Stimulated activated CD4-positive, alpha-beta T cell treated with anti-CD3 and anti-CD28 coated beads, TNF-alpha, amount 100 ng/mL, for 4 hours (primary cell): ENCODE measurements at places on chromosomes 1 and 21.

GRCh38 chr1:221734187-221734586, 7.7 kb downstream of the DUSP10 start:
- DNase-seq = no peak

DNA sequence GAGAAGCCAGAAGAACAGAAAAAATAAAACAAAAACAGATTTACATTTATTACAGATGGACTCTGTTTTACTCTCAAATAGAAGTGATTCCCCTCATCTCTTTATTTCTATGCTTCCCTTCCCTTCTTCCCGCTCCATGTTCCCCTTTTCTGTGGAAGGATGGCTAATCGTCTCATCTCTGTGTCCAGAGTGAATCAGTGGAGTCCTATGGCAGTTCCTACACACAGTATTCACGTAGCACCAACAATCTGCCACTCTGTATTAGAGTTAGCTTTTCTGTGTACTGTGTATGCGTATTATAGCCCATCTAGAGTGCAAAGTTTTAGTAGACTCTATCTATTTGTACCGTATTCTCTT, 6.8 kb upstream of the ERO1B start:
- no peak for DNase-seq

DNA sequence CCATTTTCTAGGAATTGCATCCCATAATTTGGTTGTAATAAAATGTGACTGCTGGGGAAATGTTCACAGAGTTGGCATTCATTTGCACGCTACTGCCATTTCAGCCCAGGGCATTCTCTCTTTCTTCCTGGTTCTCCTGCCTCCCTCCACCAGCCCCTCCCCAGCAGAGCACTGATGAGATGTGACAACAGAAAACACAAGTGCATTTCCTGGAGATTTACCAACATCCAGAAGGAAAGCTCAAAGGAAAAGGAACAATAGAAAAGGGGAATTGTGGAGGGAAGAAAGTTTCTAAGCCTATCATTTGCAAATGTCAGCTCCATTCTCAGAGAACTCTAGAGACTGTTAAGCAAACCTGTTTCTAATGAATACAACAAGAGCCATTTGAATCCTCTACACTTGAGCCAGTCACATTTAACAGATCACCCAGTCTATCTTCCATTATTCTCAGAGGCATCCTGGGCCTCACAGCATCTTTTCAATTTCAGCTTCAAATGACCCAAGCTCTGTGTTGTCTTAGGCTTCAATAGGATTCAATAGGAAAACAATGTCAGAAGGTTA, 395.6 kb upstream of the PBX1 start:
- no peak for DNase-seq

DNA sequence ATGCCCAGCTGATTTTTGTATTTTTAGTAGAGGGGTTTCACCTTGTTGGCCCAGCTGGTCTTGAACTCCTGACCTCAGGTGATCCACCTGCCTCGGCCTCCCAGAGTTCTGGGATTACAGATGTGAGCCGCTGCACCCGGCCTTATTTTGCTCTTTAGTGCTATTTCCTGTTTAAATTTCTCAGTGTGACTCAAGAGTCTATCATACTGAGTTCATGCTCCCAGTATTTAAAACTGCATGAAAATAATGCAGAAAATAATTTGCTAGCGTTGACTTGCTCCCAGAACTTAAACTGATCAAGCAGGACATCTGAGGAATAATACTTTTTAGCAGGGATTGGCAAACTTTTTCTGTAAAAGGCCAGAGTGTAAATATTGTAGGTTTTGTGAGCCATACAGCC, 86.4 kb upstream of the C1orf21 start:
- no peak for DNase-seq

- DNase-seq = no peak
Measured at GRCh38 chr1:17365293-17365692, 6.7 kb upstream of the PADI6 start.

DNA sequence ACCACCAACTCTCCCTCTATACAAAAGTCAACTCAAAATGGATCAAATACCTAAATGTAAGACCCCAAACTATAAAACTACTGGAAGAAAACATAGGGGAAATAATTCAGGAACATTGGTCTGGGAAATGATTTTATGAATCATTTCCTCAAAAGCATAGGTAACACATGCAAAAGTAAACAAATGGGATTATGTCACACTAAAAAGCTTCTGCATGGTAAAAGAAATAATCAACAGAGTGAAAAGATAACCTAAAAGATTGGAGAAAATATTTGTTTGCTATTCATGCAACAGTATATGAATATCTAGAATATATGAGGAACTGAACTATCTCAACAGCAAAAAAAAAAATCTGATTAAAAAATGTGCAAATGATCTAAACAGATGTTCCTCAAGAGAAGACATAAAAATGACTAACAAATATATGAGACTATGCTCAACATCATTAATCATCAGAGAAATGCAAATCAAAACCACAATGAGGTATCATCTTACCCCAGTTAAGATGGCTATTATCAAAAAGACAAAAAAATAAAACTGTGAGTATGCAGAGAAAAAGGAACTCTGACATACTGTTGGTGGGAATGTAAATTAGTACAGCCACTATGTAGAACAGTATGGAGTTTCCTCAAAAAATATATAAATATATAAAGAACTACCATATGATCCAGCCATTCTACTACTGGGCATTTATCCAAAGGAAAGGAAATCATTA, 47.8 kb downstream of the VCAM1 start:
- no peak for DNase-seq

DNA sequence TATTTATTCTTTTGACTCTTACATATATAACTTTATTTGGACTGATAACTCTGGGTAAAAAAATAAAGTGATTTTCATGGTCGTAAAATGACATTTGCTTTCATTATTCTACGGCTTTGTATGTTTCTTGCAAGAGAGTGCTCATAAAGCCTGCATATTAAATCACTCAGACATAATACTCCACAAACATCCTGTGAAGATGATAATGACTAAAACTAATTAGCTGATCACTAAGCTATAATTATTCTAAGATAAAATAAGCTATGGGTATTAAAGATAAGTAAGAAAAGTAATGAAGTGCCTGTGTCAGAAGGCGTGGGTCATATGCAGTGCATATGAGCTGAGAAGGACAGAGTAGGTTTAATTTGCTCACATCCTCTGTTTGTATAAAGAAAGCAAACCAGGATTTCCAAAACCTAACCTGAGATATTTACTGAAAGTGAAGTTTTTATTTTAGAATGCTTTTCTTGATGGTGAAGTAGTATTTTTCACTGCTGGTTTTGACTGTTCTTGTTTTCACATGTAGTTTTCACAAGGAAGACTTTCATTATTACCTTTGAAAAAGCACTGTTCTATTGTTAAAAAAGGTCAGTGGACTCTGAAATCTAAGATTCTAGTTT, 278.8 kb downstream of the AMY1C start:
- no peak for DNase-seq

GRCh38 chr1:51955797-51956527, 34.5 kb downstream of the RAB3B start:
- DNase-seq = no peak

- DNase-seq = no peak
Measured at GRCh38 chr21:34061983-34062382, 11.4 kb upstream of the MRPS6 start.

DNA sequence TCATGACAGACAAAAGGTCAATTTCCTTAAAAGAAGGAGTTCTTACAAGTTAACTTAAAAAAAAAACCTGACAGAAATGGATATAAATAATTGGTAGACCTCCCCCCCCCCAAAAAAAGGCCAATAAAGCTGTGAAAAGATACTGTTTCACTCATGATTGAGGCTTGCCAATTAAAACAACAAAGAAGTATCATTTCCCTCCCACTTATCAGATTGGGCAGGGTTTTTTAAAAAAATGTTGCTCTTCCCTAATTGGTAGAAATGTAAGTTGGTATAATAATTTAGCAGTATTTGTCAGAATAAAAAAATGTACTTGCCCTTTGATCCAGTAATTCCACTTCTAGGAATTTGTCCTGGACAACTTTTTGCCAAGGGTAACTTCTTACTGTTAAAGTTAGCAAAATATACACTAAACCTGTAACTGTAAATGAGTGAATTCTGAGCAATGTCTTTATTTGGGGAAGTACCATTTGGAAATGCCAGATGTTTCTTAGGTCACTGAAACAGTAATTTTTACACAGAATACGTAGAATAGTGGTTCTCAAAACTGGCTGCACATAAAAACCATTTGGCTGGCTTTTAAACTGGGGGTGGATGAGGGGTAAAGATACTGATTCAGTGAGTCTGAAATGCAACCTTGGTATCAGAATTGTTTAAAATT, 17.5 kb downstream of the RNF2 start:
- no peak for DNase-seq

GRCh38 chr1:158692356-158692755, 5.8 kb upstream of the SPTA1 start:
- DNase-seq = no peak

DNA sequence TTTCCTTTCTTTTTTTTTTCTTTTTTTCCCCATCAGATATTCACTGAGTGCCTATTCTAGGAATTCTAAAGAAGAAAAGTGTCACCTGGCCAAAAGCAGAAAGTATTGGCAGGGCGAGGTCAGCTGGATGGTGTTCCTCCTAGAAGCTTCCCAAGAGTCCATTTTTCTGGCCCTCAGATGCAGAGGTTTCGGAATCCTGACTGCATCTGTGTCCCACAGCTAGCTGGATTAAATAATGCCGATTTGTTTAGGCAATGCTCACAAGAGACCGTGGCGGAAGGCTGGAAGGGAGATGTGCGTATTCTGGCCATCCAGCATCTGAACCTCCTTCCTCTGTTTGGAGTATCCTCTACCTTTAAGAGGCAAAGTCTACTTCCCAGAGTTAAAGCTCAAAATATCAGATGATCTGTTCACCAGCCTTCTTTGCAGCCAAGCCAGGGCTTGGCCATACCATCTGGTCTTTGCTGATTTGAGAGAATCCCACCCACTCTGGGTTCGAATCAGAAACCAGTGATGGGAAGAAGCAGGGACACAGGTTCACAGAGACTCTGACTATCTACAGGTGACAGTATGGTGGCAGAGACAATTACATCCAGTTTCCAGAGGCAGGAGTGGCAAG, 5.4 kb upstream of the TENT5C start:
- no peak for DNase-seq

GRCh38 chr1:212518188-212519054, 85.7 kb downstream of the NENF start:
- no peak for DNase-seq

- DNase-seq = no peak
Measured at GRCh38 chr1:22096463-22096862, 44.0 kb downstream of the CDC42 start.

DNA sequence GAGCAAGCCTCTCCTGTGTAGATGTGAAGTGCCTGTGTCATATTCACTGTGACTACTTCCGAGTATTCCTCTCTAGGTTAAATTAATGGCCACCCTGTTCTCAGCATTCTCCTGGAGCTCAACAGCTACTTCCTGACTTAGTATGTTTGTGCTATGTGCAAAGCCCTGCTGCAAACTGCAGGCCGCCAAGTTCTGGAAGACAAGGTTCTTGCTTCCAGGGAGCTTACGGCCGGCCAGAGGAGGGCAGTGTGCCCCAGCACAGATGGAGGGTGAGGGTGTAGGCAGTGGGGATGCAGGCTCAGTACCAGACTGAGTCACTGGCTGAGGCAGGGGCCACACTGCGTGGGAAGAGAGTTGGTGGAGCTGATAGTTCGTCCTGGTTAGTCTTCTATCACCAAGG, 43.2 kb downstream of the ELK4 start:
- no peak for DNase-seq

GRCh38 chr1:158089925-158090637, 90.6 kb upstream of the CD1D start:
- DNase-seq = no peak

- no peak for DNase-seq
Measured at GRCh38 chr1:17040135-17040534, 13.7 kb downstream of the SDHB start.

DNA sequence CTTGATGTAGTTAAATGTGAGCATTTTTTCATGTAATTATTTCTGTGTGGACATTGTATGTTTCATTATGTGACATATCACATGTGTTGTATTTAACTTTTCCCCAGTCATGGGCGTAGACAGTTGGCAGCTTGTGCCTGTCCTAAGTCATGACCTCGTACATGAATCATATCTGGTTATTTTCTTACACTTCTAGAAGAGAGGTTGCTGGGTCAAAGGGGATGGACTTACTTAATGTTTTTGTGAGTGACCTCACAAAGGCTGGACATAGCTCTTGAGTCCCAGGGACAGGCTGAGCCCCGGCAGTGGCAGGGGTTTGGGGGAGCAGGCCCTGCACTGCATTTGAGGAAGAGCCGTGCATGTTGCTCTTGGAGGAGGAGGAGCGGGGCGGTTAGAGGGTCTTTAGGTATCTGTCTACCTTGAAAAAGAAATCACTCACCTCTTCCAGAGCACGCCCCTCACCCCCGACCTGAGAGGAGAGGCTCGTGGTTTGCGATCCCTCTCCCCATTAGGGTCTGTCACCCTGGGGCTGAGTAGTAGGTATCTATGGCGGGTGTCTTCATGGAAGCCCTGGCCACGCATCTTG, 16.4 kb downstream of the IFNGR2 start:
- no peak for DNase-seq
